Right forelimb (tissue), 1 donor: ENCODE measurements at places on chromosomes 1 and 21.

DNA sequence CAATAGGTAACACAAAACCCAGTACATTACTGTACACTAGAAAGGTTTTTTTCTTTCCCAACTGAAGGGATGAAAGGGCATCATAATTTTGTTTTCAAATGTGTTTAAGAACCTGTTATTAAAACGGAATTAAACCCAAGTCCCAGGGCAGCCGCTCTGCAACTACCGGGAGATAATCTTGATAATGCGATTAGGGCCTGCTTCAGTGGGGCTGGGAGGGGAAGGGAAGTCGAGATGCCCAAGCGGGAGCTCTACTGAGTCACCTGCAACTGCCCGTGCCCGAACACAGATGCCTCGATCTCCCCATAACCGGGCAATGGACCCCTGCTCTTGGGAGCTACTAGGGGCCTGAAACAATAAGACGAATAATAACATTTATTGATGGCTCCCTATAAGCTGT is 61.4 kb downstream of the KAZN start:
- DNase-seq: no peak

DNA sequence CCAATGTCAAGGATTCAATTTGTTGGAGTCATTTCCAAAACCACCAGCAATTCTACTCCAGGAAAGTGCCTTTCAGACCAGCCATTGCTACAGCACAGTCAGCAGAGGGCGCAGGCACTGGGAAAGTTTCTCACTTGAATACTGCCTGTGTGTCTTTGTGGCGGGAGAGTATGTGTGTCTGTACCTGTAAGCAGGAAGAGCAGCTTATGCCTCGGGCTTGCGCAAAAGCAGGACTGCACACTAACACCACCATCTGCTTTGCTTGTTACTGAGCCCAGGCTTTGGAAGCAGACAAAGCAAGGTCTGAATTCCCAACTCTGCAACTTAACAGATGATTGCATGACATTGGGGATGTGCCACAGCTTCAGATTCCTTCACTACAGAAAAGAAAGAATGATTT is 7.0 kb upstream of the CTSE start:
- DNase-seq: peak; percentile 75

- no peak for DNase-seq
Observed at GRCh38 chr1:203567596-203567995, 59.0 kb upstream of the ATP2B4 start.

- DNase-seq: no peak
Observed at GRCh38 chr1:246566813-246567645, 773 bp downstream of the CNST start.

DNA sequence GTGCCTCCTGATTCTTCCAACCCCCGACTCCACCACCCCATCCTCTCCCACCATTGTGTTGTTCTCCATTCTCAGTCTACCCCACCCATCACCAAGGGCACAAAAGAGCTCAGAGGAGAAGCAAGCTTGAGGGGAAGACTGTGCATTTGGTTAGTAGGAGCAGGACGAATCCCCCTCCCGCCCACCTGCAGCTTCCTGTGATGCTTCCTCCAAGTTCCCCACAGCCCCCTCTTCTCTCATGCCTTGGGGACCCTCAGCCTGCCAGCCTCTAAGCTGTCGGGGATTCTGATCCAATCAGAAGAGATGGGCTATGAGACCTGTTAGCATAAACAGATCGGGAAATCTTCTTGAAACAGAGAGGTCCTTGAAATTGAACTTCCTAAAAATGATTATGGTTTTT is 22.2 kb upstream of the CAPZB start:
- no peak for DNase-seq

- no peak for DNase-seq
Observed at GRCh38 chr1:19785660-19786059, 14.1 kb downstream of the TMCO4 start.

DNA sequence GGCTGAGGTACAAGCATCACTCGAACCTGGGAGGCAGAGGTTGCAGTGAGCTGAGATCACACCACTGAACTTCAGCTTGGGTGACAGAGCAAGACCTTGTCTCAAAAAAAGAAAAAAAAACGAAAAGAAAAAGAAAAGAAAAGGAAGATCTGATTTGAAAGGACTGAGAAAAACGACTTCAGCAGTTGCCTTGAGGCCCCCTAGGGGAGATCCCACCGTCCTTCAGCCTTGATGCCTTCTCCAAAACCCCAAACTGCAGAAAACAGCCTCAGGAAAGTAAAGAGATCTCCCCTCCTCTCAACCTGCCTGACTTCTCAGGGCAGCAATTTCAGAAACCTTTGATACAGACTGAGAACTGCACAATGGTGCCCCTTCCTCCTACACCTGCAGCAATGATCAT is 50.9 kb upstream of the BCAR3 start:
- no peak for DNase-seq

DNA sequence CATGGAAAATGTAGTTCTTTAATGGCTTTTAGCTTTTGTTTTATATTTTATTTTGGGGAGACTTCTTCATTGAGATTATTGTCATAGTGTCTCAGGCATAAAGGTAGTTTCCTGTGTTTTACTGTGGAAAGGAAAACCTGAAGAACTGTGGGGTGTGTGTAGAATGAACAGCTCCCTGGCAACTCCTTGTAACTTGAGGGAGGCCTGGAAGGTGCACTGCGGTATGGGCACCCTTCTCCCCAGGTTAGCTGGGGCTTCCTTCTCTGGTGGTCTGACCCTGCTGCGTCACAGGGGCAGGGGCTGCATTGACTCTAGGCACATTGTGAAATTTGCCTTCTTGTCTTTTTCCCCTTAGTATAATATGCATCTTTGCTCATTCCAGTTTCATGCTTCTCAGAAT is 1.7 kb downstream of the ATP1B1 start:
- DNase-seq: no peak

DNA sequence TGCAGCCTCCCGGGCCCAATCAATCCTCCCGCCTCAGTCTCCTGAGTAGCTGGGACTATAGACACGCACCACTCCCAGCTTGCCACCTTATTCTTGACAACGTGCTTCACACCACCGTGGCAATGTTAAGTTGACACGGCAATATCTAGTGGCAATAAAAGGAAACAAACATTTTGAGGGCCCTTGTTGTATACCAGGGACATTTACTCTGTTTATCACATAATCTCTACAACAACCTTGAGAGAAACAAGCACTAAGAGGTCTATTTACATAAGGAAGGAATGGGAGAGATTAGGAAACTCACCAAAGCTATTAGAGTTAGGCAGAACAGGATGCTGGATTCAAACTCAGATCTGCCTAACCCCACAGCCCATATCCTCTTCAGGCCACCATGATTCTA is 3.1 kb downstream of the KLHDC8A start:
- DNase-seq: no peak

- DNase-seq: no peak
Observed at GRCh38 chr1:203177036-203177405, 1.4 kb upstream of the MYBPH start.

DNA sequence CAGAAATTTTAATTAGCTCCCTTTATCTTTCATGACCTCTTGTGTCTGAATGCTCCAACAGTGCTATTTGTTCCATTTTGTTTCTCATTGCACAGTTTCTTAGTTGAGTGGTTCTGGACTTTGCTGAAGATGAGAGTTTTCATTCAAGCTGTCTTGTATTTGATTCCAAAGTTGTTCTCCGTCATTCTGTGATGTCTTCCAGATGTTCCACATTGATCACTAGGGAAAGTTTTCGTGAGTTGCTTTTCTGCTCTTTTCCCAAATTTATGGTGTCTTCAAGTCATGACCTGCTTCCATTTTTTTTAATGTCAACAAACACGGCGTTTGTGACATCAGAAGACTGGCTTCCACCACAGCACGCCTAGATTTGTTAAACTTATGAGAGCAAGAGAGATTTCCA is 575.5 kb downstream of the MRPL39 start:
- no peak for DNase-seq

DNA sequence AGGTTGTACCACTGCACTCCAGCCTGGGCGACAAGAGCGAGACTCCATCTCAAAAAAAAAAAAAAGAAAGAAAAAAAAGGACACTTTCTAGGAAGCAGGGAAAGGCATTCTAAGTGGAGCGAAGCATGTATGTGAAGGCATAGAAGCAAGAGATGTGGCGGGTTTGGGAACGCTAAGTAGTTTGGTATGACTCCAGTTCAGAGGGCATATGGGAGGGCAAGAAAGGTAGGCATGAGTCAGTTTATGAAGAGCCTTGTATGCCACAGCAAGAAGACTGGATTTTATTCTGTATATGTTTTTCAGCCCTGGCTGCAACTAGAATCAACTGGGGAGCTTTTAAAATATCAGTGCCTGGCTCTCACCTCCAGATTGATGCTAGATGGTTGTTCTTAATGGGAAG is 4.4 kb upstream of the ELOVL1 start:
- DNase-seq: no peak

GRCh38 chr21:33293811-33294216 is 27.6 kb downstream of the IL10RB start:
- DNase-seq: no peak

DNA sequence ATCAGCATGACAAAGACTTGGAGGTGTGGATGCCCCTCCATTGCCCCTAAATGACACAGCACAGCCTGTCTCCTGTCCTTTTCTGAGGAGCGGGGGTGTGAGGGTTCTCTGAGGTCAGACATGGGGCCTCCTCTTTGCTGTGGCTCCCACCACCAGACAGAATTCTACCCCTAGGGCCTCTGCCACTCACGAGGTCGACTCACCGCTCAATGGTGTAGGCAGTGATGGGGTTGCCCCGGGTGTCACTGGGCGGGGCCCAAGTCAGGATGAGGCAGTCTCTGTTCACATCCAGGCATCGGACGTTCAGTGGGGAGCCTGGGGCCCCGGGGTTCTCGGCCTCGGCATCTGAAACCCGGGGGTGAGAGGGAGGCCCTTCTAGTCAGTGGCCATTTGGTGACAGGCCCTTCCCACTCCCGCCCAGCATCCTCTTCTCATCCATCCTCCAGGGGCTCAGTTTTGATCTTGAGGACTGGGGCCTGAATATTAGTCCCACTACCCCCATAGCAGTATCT is 19.9 kb downstream of the MYOM3 start:
- DNase-seq: no peak

GRCh38 chr1:52055066-52055865 is at the start of gene TXNDC12:
Gene TXNDC12, minus strand, starts transcription at chr1:52055191. Its CDS starts 95 bp downstream, at chr1:52055096.
- DNase-seq: peak; percentile 87

GRCh38 chr1:228061411-228062084 is 21.0 kb upstream of the ARF1 start:
- DNase-seq: no peak

- no peak for DNase-seq
Observed at GRCh38 chr1:151711044-151711800, 5.4 kb downstream of the CELF3 start.

- no peak for DNase-seq
Observed at GRCh38 chr1:234683127-234683860, 73.3 kb upstream of the IRF2BP2 start.

DNA sequence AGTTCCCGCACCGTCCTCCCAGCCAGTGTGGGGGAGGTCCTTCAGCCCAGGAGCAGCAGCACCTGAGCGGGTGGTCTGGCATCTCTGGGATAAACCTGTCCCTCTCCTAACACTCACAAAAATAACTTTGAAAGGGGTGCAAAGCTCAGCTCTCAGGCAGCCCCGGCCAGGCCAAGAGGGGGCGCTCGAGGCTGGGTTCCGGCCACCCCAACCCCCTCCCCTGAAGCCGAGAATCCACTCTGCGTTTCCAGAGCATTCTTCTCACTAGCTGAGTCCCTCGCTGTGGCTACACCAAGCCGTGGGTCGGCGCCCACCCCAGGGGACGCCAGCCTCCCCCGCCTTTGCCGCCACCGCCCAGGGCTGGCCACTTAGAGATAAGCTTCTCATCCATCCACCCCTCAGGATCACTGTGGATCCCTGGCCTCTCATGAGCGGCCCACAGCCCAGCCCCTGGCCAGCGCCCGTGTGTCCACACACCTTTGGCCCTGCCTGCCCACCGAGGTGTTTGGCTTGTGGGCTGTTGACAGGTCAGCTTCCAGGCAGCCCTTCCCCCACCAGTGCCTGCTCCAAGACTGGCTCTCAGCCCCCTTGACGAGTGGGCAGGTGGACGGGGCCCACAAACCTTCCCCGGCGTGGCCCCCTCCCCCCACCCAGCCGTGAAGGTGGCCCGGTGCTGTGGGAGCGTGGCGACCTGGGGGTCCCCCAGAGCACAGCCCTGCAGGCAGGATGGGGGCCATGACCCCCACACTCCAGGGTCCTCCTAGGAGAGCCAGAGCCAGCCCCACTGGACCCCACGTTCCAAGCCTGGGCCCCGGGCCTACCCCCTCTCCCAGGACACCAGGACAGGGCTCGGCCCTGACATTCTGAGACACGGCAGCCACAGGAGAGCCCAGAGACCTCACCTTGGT is 1.9 kb downstream of the FTCD start:
- DNase-seq: peak; percentile 81

DNA sequence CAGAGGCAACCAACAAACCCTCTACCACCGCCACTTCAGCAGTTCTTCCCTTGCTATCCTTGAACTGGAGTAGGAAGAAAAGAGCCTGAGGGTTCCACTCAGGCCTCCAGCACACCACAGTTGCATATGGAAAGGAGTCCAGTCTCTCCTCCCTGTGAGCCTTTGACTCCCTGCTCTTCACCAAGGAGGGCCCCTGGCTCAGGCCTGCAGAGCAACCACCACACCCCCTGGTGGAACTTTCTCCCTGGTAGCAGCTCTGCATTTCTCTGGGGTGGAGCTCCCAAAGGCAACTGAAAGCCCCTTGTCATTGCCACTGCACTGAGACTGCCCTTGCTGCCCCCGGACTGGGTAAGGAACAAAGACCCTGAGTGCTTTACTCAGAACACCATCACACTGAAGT is 1021.5 kb upstream of the ADGRL2 start:
- DNase-seq: no peak

GRCh38 chr1:47924270-47925048 is 72.7 kb downstream of the TRABD2B start:
- no peak for DNase-seq

- peak; percentile 10 for DNase-seq
Observed at GRCh38 chr1:29532285-29532684, 296.0 kb downstream of the PTPRU start.

GRCh38 chr1:236009191-236009590 is 55.7 kb downstream of the NID1 start:
- no peak for DNase-seq

GRCh38 chr1:69755647-69756046 is 187.9 kb downstream of the LRRC7 start:
- no peak for DNase-seq

DNA sequence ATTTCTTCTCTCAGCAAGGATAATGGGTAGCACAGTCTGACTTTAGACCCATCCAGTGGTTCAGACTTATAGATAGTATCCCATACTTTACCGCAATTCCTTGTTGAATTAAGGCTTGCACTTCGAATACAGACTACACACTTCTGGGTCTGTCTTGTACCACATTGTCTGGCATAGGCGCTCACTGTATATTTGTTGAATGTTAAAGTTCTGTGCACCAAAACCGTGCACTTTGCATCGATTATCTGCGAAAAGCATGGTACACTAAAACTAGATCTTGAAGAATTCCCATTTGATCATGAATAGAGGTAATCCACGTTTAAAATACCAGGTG is 556 bp upstream of the RYR2 start:
- DNase-seq: no peak

GRCh38 chr1:84506729-84507453 is 510 bp upstream of the GNG5 start:
- DNase-seq: no peak
